ENCODE measurements at places on chromosomes 12 and 14.

DNA sequence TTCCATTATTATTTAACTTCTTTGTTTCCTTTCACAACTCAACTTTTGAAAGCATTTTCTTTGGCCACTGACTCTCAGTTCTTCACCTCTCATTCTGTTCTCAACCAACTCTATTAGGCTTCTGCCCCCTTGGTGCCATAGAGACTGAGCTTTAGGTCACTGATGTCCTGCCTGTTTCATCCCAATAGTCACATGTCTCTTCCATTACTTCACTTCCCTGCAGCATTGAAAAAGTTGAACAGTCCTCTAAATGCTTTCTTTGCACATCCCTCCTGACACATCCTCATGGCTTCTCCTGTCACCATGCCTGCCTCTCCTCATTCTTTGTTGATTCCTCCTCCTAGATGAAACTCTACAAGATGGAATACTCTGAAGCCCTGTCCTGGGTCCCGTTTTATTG lies 2.7 kb downstream of the CLEC12A start:
- no peak for DNase-seq

- no peak for DNase-seq
Measured at GRCh38 chr12:64600164-64600561, 10.1 kb upstream of the RASSF3 start.

DNA sequence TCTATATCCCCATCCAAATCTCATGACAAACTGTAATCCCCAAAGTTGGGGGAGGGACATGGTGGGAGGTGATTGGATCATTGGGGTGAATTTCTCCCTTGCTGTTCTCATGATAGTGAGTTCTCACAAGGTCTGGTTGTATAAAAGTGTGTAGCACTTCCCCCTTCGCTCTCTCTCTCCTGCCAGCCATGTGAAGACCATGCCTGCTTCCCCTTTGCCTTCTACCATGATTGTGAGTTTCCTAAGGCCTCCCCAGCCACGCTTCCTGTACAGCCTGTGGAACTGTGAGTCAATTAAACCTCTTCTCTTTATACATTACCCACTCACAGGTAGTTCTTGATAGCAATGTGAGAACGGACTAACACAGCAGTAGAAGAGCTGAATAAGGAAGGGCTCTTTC lies 62.6 kb upstream of the VASH1 start:
- DNase-seq = no peak

DNA sequence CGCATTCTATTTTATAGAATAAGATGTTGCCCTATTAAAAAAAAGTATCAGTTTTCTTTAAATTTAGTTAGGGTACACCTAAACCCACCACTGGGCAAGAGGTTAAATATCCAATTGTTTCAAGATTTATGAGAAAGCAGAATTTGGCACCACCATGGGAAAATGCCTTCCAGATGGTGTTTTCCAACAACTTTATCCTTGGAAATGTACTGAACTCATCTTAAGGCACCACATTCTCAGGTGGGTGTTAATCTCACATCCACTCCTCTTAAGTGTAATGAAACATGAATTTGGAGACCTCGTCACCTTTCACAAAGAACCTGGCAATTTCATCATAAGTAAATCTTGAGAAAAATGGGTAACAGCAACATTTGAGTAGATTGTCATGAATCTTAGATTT lies 13.1 kb downstream of the CBX5 start:
- DNase-seq = no peak

GRCh38 chr12:98244136-98244535 lies 271.3 kb upstream of the TMPO start:
- no peak for DNase-seq

- DNase-seq = no peak
Measured at GRCh38 chr12:122874081-122874480, 21.8 kb downstream of the VPS37B start.

- peak; percentile 53 for DNase-seq
Measured at GRCh38 chr12:3107954-3108353, 30.8 kb downstream of the TSPAN9 start.

DNA sequence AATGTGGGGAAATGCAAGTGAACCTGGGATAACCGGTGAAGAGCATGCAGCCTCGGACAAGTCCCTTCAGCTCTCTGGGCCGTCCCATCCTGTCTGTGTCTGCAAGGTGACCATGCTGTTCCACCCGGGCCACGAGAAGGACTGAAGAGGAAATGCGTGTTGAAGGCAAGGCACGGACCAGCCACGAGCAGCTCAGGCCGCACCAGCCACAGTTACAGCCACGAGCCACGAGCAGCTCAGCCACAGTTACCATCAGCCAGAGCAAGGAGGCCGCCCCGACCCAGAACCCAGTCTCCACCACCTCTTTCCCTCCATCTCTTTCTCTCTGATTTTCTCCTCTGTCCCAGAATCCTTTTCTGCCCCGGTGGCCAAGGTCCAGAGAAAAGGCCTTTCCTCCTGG lies 18.8 kb upstream of the GALNT9 start:
- DNase-seq = no peak

GRCh38 chr12:116727261-116727660 lies 10.6 kb downstream of the SPRING1 start:
- no peak for DNase-seq

DNA sequence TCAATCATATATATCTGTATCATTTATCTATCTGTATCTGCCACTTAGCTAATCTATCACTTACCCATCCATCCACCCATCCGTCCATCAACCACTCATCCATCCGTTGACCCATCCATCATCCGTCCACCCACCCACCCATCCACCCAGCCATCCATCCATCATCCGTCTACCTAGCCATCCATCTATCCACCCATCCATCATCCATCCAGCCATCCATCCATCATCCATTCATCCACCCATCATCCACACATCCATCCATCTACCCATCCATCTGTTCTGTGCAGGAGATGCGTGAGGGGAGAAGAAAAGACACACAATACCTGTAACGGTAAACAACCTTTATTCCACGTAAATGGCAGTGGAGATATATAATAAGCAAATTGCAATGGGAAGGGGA lies 20.2 kb downstream of the NOC4L start:
- DNase-seq = no peak

DNA sequence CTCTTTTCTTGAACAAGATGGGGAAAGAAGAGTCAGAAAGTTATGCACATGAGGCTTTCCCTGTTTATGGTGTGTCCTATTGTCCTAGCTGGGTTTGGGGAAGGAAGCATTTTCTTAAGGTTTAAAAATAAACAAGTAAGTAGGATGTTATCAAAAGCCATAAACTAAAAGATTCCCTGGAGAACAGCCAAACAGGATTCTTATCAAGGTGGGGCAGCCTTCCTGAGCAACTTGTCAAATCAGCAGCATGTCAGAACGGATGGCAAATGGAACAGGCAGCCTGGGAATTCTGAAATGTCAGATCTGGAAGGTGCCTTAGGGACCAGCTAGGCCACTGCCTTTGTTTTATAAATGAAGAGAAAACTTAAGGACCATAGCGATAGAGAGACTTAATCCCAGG lies 152.2 kb upstream of the RGS6 start:
- no peak for DNase-seq

GRCh38 chr14:51651388-51652167 lies at the start of gene FRMD6:
Gene FRMD6 (plus strand): TSS chr14:51651910. CDS start chr14:51689837, 37,927 bp downstream.
- peak; percentile 94 for DNase-seq

GRCh38 chr12:15050659-15051058 lies 77.8 kb downstream of the PDE6H start:
- DNase-seq = peak; percentile 66

DNA sequence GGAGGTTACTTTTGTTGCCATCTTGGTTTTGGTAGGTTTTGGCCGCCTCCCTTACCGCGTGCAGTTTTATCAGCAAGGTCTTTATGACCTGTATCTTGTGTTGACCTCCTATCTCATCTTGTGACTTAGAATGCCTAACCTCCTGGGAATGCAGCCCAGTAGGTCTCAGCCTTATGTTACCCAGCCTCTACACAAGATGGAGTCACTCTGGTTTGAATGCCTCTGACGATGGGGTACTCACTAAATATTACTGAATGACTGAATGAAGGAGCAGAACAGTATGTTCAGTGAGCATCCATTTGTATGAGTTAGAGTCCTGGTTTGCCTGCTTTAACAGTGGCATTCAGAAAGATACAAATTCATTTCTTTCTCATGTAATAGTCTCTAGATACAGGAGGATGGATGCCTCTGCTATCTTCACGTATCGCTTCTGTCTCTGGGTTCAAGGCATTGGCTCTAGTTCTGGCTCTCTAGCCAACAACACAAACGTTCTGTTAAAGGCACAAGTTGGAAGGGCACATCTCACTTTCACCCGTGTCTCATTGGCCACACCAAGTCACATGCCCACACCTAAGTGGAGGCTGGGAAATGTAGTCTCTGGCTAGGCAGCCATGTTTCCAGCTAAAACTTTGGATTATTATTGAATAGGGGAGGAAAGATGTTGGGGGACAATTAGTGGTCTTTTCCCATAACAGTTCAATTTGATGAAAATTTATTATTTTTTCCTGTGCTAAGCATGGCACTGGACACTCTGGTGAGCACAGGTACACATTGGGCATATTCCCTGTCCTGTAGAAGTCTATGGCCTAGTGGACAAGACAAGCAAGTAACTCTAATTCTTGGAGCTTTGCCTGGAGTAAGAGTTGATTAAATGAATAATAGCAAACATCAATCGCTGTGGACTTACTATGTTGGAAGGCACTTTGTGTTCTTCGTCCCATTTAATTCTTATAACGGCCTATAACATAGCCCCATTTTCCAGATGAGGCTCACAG lies 75.2 kb upstream of the RPH3A start:
- peak; percentile 62 for DNase-seq

DNA sequence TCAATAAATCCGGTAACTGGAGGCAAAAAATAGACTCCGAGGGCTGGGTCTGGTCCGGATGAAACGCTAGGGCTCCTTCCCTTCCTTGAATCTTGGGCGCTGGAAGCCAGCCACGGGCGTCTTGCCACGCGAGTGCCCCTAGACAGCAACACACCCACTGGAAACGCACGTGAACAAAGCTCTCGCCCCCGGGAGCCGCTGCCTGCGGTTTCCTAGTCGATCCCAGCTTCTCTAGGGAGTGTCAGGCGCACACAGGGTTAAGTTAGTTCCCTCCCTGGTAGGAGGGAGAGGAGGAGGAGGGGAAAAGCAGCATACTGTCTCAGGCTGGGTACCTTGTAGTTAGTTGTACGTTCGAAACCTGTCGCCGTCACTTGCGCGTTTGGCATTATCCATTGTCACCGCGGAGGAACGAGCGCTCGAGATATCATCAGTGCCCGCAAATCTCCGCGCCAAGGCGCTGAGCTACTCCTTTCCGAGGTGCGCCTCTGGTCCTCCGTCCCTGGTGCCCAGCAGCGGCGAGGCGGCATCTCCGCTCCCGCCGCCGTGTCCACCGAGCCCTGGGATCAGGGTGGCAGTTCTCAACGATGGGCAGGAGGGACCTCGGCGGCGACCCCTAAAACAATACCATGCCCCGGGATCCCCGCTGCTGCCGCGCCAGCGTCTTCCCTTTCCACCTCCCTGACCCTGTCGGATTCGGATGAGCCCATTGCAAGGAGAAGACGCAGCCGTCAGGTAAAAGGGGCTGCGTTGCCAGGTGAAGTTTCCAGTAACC lies at the start of gene FLRT2:
Gene FLRT2, plus strand, starts transcription at position 342 of the 772 bp plus-strand sequence. CDS start 91,371 bp downstream, outside the sequence.
- DNase-seq = peak; percentile 38

- DNase-seq = no peak
Measured at GRCh38 chr14:85178864-85179263, 351.1 kb upstream of the FLRT2 start.

- DNase-seq = peak; percentile 41
Measured at GRCh38 chr14:78836777-78837176, 666.6 kb downstream of the NRXN3 start.

DNA sequence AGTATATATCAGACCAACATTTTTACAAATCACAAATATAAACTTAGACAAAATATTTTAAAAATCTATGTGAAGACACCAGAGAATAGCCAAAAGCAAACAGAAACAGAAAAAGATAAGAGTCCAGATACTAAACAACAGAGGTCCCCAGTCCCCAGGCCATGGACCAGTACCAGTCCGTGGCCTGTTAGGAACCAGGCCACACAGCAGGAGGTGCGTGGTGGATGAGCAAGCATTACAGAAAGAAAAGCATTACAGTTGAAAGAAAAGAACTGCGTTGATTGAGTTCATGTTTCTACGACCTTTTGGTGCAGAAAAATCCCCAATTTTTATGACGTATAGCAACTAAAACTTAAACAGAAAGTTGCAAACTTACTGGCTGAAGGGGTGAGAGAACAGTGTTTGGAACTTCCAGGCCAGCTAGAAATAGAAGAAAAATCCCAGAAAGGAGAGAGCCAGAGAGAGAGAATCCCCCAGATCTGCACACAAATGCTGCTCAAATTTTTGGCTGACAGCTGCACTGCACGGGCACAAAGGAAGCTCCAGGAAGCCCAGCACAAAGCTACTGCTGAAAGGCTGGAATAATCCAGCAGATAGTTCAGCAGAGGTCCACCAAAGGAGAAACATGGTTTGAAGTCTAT lies 159.6 kb upstream of the C14orf180 start:
- no peak for DNase-seq

GRCh38 chr12:2776129-2776806 lies 18.5 kb upstream of the FKBP4 start:
- DNase-seq = no peak

GRCh38 chr12:117470804-117471203 lies 109.4 kb upstream of the NOS1 start:
- DNase-seq = no peak

- DNase-seq = no peak
Measured at GRCh38 chr12:11412731-11413130, 17.4 kb upstream of the PRB2 start.

GRCh38 chr12:84408936-84409335 lies 503.7 kb downstream of the SLC6A15 start:
- DNase-seq = peak; percentile 11

GRCh38 chr12:132858718-132859266 lies 28.6 kb downstream of the CHFR start:
- no peak for DNase-seq

- DNase-seq = no peak
Measured at GRCh38 chr12:108187831-108188230, 58.7 kb downstream of the WSCD2 start.

DNA sequence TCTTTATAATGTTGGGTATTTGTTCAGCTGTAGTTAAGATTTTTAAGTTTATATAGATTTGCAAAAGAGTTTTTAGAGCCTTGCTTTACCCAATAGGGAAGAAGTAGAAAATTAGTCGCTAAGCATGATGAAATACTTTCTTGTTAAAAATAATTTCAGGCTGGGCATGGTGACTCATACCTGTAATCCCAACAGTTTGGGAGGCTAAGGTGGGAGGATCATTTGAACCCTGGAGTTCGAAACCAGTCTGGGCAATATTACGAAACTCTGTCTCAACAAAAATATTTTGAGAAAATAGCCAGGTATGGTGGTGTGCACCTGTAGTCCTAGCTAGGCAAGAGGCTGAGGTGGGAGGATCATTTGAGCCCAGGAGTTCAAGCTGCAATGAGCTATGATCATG lies 18.7 kb upstream of the SCFD1 start:
- DNase-seq = no peak

- DNase-seq = no peak
Measured at GRCh38 chr14:23326491-23327332, 5.5 kb downstream of the PABPN1 start.

GRCh38 chr14:103316721-103317121 lies 17.3 kb upstream of the EIF5 start:
- no peak for DNase-seq

- DNase-seq = no peak
Measured at GRCh38 chr12:19277711-19278110, 148.2 kb downstream of the PLEKHA5 start.

All from Daoy (cell line).